CD4-positive, alpha-beta memory T cell (primary cell): ENCODE measurements at places on chromosomes 2 and 18.
A peak's percentile ranks its signal among the peaks of the same experiment; 100 is the strongest.

GRCh38 chr2:238132463-238133450 lies 5.7 kb upstream of the KLHL30 start:
- DNase-seq, result no peak

DNA sequence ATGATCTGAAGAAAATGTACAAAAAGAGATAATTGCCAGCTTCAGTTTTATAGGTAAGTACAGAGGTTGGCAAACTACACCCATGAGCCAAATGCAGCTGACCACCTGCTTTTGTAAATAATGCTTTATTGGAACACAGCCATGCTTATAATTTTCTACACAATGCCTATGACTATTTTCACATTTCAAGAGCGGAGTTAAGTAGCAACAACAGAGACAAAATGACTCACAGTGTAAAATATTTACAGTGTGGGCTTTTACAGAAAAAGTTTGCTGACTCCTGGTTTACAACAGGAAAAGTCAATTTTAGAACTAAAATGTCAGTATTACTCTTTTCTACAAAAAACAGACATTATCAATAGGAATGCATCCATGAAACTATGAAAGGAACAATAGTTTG lies 26.0 kb downstream of the CWC22 start:
- no peak for DNase-seq

DNA sequence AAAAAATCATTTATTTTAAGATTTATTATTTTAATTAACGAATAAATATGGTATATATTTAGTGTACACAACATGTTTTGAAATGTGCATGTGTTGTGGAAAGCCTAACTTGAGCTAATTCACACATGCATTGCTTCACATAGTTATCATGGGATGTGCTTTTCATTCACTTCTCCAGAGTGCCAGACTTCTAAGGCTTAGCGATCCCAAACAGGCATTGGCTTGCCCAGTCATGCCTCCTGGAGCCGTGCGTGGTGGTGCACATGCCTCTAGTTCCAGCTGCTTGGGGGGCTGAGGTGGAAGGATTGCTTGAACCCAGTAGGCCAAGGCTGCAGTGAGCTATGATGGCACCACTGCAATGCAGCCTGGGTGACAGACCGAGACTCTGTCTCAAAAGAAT lies 40.5 kb downstream of the ARHGEF4 start:
- no peak for DNase-seq

DNA sequence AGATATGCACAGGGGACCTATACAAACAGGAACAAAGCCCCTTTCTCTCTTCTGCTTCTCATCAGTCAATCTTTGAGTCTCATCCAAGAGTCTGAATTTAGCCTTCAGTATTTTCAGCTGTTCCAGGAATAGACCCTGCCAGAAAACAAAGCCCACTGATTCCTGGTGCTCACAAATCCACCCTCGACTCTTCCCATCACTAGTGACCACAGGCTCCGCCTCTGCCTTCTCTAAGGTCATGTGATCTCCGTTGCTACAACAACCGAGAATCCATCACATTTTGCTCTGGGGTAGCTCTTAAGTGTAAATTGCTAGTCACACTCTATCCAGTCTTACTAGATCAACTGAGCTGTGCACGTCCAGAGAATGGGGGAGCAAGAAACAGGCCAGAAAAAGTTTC lies 46.4 kb upstream of the SPTBN1 start:
- no peak for DNase-seq

DNA sequence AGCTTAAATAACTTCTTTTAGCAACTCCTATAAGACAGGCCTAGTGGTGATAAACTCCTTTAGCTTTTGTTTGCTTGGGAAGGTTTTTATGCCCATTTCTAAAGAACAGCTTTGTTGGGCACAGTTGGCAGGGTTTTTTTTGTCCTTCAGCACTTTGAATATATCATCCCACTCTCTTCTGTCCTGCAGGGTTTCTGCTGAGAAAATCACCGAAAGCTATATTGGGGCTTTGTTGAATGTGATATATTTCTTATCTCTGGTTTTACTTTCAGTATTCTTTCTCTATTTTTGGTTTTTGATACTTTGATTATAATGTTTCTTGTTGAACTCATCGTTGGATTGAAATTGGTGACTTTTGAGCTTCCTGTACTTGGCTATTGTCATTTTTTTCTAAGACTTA lies 372.8 kb upstream of the ZC3H15 start:
- no peak for DNase-seq

DNA sequence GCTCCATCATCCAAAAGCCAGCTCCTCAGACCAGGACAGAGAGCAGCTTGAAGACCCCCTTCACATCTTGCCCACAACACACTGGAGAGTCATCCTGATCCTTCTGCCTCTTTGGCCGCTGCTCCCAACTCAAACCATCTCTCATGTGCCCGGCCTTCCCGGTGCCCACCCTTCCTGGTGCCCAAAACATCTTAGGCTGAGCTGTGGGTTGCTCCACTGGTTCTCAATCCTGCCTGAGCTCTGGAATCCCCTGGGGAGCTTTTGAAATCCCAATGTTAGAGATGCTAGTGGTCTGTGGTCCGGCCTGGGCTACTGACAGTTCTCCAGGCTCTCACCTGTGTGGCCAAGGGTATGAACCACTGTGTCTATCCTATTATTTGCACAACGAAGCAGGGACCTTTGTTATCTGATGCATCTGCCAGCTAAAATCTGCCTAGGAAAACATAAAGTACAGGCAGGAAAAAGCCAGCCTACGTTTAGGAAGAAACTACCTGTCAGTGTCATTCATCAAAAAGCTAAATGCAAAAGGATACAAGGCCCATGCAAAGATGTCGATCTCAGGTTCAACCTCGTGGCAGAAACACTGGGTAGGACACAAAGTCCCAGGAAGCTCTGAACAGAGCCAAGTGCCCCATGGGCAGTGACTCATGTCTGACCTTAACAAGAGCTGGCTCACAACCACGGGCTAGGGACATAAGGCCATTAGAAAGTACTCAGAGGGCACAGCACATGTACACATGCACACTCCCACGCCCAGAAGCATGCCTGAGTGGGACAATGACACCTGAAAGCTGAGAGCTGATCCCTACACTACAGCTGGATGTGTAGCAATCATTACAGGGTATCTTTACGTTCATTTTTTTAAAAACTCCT lies 30.8 kb downstream of the TBC1D8 start:
- DNase-seq, result no peak

DNA sequence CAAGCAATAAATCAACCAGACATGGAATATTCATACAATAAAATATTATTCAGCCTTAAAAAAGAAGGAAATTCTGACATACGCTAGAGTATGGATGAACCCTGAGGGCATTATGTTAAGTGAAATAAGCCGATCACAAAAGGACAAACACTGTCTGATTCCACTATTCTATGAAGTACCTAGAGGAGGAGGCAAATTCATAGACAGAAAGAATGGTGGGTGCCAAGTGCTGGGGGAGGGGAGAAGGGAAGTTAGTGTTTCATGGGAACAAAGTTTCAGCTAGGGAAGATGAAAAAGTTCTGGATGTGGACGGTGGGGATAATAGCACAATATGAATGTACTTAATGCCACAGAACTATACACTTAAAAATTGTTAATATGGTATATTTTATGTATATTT lies 19.8 kb downstream of the SMAD7 start:
- DNase-seq, result no peak

DNA sequence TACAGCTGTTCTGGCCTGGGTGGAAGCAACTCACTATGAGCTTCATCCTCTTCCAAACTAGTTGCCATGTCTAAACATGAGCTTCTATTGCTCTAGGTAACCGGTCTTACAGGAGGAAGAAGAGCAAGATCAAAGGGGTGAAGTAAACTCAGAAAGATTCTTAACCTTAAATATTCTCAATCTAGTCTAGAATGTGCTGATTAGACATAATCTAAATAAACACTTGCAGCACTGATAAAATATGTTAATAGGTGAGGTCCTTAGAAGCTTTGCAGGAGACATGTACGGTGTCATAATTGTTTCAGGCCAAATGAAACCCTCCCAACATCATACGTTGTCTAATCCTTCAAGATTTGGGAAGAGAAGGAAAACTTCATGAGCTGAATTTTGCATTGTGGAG lies 431.6 kb upstream of the FSHR start:
- DNase-seq, result no peak

DNA sequence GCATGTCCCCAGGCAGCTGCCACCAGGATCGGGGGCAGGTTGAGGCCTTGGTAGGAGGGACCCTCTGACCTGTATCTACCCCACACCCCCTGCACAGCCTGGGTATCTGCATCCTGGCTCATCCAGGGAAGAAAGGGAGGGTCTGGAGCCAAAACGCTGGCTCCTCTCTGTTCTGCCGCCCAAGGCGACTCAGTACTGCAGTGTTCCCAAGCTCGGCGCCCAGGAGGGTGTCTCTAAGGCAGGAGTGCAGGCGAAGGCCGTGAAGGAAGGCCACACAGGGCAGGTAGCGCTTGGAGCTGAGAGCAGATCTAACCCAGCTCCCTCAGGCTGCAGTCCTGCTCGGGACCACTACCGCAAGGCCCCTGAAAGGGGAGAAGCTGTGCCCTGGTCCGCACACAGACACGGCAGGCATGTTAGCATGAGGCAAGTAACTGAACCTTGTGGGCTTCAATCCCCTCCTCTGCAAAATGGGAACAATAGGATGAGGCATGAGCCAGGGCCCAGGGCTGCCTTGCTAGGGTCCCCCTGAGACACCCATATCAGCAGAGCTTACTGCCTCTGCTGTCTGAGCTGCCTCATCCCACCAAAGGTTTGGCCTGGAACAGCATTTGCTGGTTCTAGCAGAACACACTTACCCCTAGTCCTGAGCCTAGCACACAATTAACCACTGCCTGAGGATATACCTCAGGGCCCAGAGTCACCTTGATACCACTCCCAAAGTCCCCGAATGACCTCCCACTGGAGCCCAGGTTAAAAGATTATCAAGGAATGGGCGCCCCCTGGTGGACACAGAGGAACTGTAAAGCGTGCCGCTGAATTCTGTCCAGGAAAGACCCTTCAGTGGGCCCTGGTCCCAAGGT lies 6.5 kb downstream of the PTMA start:
- DNase-seq, result peak; percentile 70

DNA sequence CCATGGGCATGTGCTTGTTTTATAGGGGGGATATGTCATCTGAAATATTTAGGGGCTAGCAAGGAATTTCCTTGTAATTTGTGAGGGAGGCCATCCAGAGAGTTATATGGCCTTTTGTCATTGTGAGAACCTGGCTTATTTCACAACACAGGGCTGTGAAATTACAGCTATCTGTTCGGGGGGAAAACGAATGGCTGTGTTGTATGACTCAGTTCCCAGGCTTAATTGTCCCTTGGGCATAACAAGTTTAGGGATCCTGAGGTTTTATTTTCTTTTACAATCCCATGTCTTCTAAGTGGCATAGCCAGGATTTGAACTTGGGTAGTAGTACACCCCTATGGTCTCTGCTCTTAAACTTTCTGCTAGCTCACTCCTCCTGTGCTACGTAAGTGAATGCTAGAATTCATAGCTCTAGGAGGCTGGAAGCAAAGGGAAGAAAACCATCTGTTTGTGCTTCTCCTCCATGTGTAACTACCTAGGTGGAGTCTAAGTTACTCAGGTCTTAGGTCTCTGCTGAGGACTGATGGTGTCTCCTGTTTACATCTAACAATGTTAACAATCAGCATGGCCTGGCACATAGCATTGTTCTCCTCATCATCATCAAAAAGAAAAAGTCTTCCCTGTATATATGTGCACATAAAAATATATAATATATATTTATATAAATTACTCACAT lies 53.8 kb downstream of the SKA1 start:
- DNase-seq, result no peak

GRCh38 chr18:67509741-67510391 lies 6.7 kb downstream of the DSEL start:
- no peak for DNase-seq

DNA sequence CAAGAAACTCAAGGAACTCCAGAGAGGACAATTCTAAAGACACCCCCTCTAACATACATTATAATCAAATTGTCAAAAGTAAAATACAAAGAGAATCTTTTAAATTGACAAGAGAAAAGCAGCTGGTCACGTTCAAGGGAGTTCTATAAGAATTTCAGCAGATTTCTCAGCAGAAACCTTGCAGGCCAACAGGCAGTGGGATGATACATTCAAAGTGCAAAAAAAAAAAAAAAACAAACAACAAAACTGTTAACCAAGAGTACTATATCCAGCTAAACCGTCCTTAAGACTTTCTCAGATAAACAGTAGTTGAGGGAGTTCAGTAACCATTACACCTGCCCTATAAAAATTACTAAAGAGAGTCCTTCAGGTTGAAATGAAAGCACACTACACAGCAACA lies 33.9 kb downstream of the CCDC138 start:
- DNase-seq, result no peak

DNA sequence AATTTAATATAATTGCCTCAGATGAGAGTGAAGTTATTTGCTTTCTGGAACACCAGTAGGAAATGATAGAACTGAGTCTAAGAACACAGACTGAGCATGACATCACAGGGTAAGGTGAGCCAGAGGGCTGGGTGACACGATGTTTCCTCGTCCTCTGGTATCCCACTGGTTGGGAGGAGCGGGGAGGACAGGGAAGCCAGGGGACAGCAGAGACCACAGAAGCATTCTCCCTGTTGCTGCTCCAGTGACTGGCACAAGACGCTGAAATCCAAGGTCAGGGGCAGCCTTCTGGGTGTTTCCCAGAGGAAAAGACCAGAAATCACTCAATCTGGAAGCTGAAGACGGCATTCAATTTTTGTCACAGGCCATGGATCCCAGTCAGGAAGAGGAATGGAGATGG lies 363.4 kb upstream of the SOX11 start:
- no peak for DNase-seq

- DNase-seq, result no peak
These were observed 100.2 kb downstream of the TWIST2 start for GRCh38 chr2:238947920-238948710.

GRCh38 chr2:219542931-219543595 lies 546 bp downstream of the CHPF start:
- DNase-seq, result no peak

DNA sequence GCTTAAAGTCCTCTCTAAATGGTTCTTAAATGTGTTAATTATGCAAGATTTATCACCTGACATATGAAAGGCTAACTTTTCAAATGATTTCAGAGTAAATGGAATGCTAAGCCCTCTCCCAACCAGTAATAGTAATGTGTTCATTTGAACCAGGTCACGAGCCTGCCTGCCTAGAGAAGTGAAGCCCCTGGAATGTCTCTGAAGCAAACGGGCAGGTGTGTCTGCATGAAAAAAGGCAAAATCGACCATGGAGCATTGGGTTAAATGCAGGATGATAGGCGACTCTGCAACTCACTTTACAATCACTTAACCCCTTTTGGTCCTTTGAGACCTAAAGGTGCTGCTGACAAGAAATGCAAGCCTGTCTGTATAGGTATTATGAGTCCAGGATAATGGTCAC lies 798.4 kb upstream of the ACVR2A start:
- no peak for DNase-seq

- peak; percentile 72 for DNase-seq
These were observed 533.1 kb downstream of the RNF144A start for GRCh38 chr2:7450188-7450832.

DNA sequence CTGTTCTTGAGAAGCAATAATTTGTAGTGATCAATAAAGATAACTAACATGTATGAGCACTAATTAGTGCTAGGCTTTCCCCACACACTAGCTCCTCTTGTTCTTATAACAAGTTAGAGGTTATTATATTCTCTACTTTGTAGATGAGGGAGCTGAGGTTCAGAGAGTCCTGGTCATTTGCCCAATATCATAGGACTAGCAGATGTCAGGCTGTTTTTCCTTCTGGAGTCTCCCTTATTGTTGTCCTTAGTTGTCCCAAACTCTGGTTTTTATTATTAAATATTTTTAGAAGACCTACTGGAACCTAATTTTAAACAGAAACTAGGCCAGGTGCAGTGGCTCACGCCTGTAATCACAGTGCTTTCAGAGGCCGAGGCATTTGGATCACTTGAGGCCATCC lies 16.5 kb upstream of the TTC39C start:
- DNase-seq, result no peak
